ENCODE measurements at places on chromosomes 3 and 15.

DNA sequence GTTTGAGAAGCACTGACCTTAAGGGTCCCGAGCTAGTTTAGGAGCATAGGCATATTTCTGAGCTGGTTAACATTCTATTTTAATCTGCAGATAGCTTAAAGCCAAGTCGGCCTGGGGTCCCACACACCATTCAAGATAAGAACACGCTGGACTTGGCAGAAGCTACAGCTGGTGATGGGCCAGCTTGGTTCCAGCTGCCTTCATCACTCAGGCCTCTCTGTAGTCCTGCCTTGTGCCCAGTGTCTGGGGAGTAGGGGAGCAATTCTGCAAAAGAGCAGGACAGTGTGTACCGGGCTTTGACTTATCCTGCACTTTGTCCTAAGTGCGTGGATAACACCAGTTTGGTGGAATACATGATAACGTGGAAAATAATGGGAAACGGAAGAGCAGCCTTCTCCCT, 164.5 kb downstream of the MEGF11 start:
- DNase-seq = no peak

- no peak for DNase-seq
Measured at GRCh38 chr15:44243829-44244228, 44.7 kb upstream of the GOLM2 start.

DNA sequence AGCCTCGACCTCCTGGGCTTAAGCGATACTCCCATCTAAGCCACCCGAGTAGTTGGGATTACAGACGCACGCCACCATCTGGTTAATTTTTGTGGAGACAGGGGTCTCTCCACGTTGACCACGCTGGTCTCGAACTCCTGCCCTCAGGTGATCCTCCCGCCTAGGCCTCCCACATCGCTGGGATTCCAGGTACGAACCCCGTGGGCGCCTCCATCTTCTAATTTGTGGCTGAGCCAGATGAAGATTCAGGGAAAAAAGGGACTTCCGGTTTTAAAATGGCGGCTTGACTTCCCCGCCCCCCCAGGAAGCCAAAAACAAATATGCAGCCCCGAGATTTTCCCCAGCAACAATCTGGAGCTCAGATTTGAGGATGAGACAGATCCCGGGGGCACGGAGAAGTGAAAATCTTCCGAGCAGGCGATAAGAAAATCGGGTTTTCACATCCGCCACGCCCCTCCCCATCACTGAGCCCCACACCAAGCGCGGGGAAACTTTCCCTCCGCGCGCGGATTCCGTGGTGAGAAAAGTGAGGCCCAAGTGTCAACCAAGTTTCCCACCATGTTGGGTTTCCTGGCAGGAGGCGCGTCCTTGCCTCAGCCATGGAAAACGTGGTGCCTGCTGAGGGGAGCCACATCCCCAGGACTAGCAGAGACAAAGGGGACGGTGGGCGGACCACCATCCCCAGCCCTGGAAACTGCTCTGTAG, 15.4 kb downstream of the CHST14 start:
- DNase-seq = no peak

- peak; percentile 47 for DNase-seq
Measured at GRCh38 chr3:23629181-23629894, 176.4 kb upstream of the UBE2E1 start.

DNA sequence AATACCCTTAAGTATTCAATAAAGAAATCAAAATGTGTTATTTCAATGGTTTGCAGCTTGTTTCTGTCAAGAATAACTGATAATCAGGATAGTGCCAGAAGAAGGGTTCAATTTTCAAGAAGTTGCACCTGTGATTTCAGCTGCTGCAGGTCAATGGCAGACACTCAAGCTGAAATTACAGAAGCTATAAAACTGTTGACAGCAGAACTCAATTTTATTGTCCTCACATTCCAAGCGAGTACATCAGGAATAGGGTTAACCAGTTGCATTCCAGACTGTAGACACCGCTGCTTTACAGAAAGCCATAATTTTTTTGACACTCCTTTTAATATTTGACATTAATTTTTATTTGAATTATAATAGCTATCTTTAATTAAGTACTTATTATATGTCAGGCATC, 364.1 kb downstream of the CGGBP1 start:
- peak; percentile 1 for DNase-seq

DNA sequence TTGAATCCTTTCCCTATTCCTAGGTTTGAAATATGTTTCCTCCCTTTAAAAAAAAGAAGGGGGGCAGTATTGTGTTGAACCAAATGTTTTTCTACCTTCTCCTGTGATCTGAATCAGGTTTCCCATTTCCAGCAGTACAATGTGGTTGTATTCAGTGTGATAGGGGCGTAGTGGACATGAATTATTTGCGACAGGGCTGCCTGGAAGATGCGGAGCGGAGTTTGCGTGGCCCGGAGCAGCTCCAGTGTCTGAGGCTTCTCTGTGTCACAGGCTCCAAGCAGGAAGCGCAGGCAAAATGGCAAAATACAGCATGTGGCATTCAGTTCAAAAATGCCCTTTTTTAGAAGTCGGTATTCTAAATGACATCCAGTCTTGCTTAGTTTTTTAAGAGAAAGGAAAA, 154.4 kb downstream of the PGPEP1L start:
- peak; percentile 92 for DNase-seq

GRCh38 chr15:98955961-98956723, 51.5 kb downstream of the PGPEP1L start:
- no peak for DNase-seq

DNA sequence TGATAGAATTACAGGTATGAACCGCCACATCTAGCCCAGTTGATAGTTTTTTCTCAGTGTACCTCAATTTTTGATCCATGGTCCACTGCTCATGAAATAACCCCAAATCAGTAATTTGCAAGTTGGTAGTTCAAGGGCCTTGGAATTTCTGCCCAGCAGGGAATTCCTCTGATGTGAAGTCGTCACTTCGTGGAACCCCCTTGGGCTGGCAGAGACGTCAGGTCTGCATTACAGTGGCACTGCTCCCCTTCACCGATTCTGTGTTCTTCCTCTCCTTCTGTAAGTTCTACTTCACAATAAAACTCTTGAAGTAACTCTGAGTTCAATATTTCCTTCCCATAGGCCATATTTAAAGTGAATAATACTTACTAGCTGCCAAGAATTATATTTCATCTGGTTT, 881.0 kb downstream of the OTOL1 start:
- no peak for DNase-seq

DNA sequence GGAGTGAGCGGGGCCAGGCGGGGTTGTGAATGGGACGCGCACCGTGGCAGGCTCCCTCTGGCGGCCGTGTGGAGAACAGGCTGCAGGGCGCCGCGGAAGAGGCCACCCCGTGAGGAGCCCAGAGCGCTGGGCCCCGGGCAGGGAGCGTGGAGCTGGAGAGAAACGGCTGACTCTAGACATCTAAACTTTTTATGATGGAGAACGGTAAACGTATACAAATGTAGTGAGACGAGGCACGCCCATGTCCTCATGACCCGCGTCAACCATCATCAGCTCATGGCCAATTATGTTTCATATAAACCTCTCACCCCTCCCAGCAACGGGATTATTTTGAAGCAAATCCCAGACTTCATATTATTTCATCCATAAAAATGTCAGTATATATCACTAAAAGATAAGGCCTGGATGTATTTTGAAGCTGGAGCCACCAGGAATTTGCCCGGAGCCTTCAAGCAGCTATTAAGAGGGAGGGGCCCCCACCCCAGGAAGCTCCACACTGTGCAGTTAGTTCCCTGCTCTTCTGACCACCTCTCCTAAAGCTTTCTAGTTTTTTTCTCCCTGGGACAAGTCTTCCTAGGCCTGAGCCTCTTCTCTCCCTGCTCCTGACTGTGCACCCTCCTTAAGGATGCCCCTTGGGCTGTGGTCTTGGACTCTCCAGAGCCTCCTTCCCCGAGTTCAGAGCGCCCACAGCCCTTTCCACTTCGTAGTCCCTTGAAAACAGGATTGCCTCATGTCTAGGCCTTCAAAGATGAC, 149.5 kb downstream of the SMAD6 start:
- DNase-seq = peak; percentile 82

GRCh38 chr15:60626669-60627068, 147.7 kb upstream of the ICE2 start:
- no peak for DNase-seq

- DNase-seq = no peak
Measured at GRCh38 chr15:74235962-74236361, at the start of gene CCDC33. Gene CCDC33 (plus strand): TSS chr15:74236326. CDS start chr15:74236720, 394 bp downstream.

- DNase-seq = no peak
Measured at GRCh38 chr3:32817257-32817557, 590 bp upstream of the TRIM71 start.

DNA sequence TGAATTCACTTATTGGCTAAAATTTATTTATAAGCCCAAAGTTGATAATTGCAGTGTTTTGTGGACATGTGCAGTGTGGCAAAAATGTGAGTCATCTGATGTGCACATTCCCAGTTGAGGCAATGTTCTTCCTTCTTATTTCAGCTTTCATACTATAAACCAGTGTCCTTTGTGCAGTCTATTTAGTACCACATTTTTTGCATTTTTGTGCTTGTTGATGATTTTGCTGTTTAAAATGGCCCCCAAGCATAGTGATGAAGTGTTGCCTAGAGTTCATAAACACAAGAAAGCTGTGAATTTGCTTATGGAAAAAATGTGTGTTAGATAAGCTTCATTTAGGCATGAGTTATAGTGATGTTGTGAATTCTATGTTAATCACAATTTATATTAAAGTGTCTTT, 19.4 kb upstream of the IL20RB start:
- peak; percentile 76 for DNase-seq

- peak; percentile 76 for DNase-seq
Measured at GRCh38 chr3:13019243-13020095, 53.8 kb downstream of the IQSEC1 start.

- DNase-seq = peak; percentile 93
Measured at GRCh38 chr3:159458010-159458409, 530.6 kb upstream of the IL12A start.

DNA sequence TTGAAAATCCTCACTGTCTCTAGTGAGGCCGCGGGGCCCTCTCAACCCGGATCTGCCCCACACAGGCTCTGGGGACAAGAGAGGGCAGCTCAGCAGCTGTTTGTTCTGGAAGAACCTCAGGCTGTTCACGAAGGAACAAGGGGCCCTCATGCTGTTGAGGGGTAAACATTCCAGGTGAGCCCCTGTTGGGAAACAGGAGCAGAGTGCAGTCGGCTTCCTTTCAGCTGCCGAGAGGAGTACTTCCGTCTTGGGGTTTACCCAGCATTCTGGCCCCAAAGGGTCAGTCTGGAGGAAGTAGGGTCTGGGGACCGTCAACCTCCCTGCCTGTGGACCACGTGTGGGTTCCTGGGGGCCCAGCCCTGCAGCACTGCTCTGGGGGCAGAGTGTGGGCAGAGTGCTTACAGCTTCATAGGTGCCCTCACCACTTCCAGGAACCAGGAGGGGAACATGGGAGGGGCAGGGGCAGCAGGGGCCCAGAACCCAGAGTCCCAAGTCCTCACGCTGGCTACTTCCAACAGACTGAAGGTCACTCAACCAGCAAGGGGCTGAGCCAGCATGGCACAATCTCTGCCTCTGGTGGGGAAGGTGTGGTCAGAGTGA, 49.2 kb upstream of the CTSH start:
- no peak for DNase-seq

- DNase-seq = peak; percentile 41
Measured at GRCh38 chr3:13484851-13485590, 4.9 kb downstream of the HDAC11 start.

GRCh38 chr3:172464306-172464705, 16.1 kb upstream of the GHSR start:
- DNase-seq = no peak

GRCh38 chr3:120678984-120679383, 3.1 kb downstream of the HGD start:
- no peak for DNase-seq

DNA sequence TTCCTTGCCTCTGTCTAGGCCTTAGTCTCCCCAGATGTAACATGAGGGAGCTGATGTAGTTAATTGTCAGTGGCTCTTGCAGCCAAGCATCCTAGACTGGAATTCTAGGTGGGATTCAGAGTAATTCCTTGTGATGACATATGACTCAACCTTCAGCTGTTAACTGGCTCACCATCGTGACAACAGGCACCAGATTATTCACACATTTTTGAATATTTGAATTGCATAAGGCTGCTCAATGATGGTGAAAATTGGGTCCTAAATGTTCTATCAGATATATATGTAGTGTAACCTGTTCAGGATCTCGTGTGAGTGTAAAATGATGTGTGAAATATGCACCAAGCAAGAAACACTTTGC, 405.1 kb downstream of the LPP start:
- peak; percentile 63 for DNase-seq

DNA sequence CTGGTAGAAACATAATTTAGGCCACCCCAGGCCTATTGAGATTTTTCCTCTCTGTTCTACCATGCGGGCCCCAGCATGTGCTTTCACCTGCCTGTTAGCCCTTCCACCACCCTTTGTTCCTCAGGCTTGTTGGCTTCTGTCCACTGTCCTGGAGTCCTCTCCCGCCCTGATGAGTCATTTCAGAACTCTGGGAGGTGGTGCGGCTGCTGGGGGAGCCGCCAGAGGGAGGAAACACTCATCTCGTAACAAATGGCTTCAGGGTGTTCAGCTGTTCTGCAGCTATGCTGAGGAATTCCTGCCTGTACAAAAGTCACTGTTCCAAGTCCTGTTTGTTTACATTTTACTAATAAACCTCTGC, 36.3 kb downstream of the LRTM1 start:
- DNase-seq = peak; percentile 95

Data from fibroblast of skin of right quadriceps (primary cell).